WTC11 (cell line): ENCODE measurements at places on chromosomes 13 and 19. TPM values are rescaled to one million over a fixed set of nuclear protein-coding genes. Genes with fewer than 3 reads are reported as not detected.

TMPRSS9 gene
- 0.37 to 0.57 TPM (median 0.55 TPM) in 3 replicates for total RNA-seq

GFY gene
- total RNA-seq = 0.85 to 1.4 TPM (median 0.87 TPM) in 3 replicates

LGALS14 gene
- total RNA-seq = not detected in 3 replicates

SIGLEC8 gene
- not detected in 3 replicates for total RNA-seq

FFAR1 gene
- total RNA-seq = 0.07 TPM in 1 of 3 replicates, not detected in the others

SIAH3 gene
- 0.09 to 0.31 TPM (median 0.11 TPM) in 3 replicates for total RNA-seq

CBARP gene
- total RNA-seq = 21.9 to 23.6 TPM (median 23.4 TPM) in 3 replicates

IQCN gene
- 0.46 to 1.0 TPM (median 0.61 TPM) in 3 replicates for total RNA-seq

LIM2 gene
- not detected in 3 replicates for total RNA-seq

SELENOV gene
- total RNA-seq = 12.6 to 15.4 TPM (median 15.1 TPM) in 3 replicates

- H3K4me1 ChIP-seq = peaks cover 9% of the 10 kb centered on the region
- H3K27ac ChIP-seq = peak overlapping the region; percentile 61; the same call in 1 of the 2 replicates
- no peaks in the 10 kb centered on the region for H3K27me3 ChIP-seq
- peaks cover 31% of the 10 kb centered on the region for H3K36me3 ChIP-seq
Observed at GRCh38 chr13:113589251-113589960, 4.9 kb downstream of the TFDP1 start.

GRCh38 chr19:2212861-2213711, 23.0 kb downstream of the PLEKHJ1 start:
- H3K27me3 ChIP-seq = no peaks in the 10 kb centered on the region
- peaks cover 40% of the 10 kb centered on the region for H3K36me3 ChIP-seq
- no peaks in the 10 kb centered on the region for H3K4me1 ChIP-seq
- H3K4me3 ChIP-seq = no peak overlapping the region

- DNase-seq = no peak
- H3K27ac ChIP-seq = 0 out of 2 replicates have a peak overlapping the region, but pooled peaks have one; percentile 14
- H3K27me3 ChIP-seq = no peaks in the 10 kb centered on the region
- H3K4me3 ChIP-seq = no peak overlapping the region
- no peaks in the 10 kb centered on the region for H3K36me3 ChIP-seq
Observed at GRCh38 chr13:31947506-31947905, 84.1 kb upstream of the FRY start.

GRCh38 chr13:28273919-28274318, 135.6 kb downstream of the PAN3 start:
- no peaks in the 10 kb centered on the region for H3K4me1 ChIP-seq
- no peak for DNase-seq
- no peak overlapping the region for H3K4me3 ChIP-seq
- peaks cover 3% of the 10 kb centered on the region; the same call in 1 of the 2 replicates for H3K36me3 ChIP-seq

GRCh38 chr13:105925496-105925895, 610.0 kb downstream of the EFNB2 start:
- no peaks in the 10 kb centered on the region for H3K27me3 ChIP-seq
- peaks cover 4% of the 10 kb centered on the region for H3K4me1 ChIP-seq
- H3K36me3 ChIP-seq = no peaks in the 10 kb centered on the region
- no peak for DNase-seq
- no peak overlapping the region for H3K27ac ChIP-seq

GRCh38 chr13:53474878-53475277, 446.3 kb downstream of the OLFM4 start:
- H3K27me3 ChIP-seq = no peaks in the 10 kb centered on the region
- H3K27ac ChIP-seq = no peak overlapping the region
- H3K4me3 ChIP-seq = no peak overlapping the region
- no peaks in the 10 kb centered on the region for H3K36me3 ChIP-seq
- no peak for DNase-seq
- H3K4me1 ChIP-seq = no peaks in the 10 kb centered on the region

DNA sequence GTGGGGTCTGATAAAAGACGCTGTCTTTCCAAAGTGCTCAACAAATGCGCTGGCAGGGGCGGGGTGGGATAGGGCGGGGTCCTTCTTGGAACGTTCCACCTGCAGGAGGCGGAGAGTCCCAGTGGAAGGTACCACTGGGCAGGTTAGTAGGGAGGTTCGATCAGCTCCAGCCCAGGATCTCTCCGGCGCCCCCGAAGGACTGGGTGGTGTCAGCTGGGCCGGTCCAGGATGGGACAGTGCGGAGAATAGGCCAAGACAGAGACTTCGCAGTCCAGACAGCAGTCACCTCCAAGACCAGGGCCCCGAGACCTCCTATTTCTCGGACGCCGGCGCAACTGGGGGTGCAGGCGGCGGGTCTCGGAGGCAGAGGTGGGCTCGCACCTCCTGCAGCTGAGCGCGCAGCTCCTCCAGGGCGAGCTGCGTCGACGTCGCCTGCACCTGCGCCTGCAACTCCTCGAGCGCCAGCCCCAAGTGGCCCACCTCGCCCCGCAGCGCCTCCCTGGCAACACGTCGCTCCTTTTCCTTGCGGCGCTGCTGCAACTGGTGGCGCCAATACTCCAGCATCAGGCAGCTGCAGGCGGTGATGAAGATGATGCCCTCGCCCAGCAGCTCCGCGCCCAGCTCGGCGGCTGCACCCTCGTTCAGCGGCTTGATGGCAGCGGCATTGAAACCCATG, 21.6 kb downstream of the VASP start:
- H3K27me3 ChIP-seq = peaks cover 35% of the 10 kb centered on the region
- H3K4me1 ChIP-seq = peaks cover 18% of the 10 kb centered on the region
- H3K4me3 ChIP-seq = peak overlapping the region; percentile 84
- peak overlapping the region; percentile 84; the same call in 1 of the 2 replicates for H3K27ac ChIP-seq
- peak; percentile 91 for DNase-seq

- no peak overlapping the region for H3K27ac ChIP-seq
- no peaks in the 10 kb centered on the region for H3K4me1 ChIP-seq
- H3K27me3 ChIP-seq = no peaks in the 10 kb centered on the region
- H3K36me3 ChIP-seq = no peaks in the 10 kb centered on the region
Observed at GRCh38 chr13:92649140-92649813, 577.3 kb upstream of the GPC6 start.

DNA sequence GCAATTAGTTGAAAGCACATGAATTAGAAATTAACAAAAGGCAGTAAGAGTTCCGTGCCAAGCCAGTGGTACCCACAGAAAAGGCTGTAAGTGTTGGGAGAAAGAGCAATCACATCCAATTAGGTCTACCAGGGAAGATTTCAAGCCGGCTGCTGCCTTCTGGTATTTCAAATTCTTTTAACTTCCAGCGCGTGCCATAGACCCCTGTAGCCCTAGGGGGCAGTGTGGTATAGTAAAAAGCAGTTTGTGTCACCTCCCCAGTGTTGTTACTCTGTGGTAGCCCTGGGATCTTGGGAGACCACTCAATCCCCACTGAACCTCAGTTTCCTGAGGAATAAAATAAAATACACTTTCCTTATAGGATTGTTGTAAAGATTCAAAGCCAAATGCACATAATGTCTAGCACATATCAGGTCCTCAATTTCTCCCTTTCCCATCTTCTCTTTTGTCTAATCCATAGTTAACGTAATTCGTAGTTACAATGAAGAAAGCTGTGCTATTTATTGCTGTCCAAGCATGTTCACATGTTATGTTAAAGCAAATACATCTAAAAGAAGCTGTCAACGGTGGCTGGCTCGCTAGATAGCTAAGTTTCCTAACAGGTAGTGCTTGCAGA, 230.2 kb downstream of the TDRD3 start:
- no peak overlapping the region for H3K4me3 ChIP-seq
- H3K36me3 ChIP-seq = no peaks in the 10 kb centered on the region
- no peak overlapping the region for H3K27ac ChIP-seq
- DNase-seq = peak; percentile 75
- H3K4me1 ChIP-seq = peaks cover 21% of the 10 kb centered on the region
- H3K27me3 ChIP-seq = peaks cover 28% of the 10 kb centered on the region

GRCh38 chr13:29210676-29211075, 384.8 kb downstream of the SLC7A1 start:
- no peak overlapping the region for H3K27ac ChIP-seq
- no peak for DNase-seq
- no peaks in the 10 kb centered on the region; the same call in 1 of the 2 replicates for H3K36me3 ChIP-seq
- no peak overlapping the region for H3K4me3 ChIP-seq
- H3K27me3 ChIP-seq = 0 out of 2 replicates have a peak, but pooled peaks cover 2% of the 10 kb centered on the region

DNA sequence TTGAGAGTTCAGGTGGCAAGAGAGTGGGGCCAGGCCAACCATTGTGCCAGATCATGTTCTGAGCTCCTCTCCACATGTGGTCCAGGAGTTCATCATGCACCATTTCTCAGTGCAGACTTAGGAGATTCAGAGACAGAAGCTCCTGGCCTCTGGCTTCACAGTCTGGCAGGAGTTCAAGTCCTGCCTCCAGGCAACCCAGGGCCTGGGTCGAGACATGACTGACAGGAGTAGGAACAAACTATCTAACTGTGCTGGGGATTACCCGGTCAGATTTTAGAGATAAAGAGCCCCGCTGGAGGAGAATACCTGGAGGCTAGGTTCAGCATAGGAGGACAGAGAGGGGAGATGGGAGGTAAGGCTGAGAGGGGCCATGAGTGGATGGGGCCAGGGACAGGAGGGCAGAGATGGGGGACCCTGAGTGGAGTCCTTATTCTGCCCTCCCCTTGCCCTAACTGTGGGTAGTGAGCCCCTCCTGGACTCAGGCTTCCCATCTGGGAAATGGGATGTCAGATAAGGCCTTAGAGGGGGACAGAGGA, 906 bp upstream of the CYP4F11 start:
- H3K4me1 ChIP-seq = no peaks in the 10 kb centered on the region
- peaks cover 28% of the 10 kb centered on the region for H3K36me3 ChIP-seq

DNA sequence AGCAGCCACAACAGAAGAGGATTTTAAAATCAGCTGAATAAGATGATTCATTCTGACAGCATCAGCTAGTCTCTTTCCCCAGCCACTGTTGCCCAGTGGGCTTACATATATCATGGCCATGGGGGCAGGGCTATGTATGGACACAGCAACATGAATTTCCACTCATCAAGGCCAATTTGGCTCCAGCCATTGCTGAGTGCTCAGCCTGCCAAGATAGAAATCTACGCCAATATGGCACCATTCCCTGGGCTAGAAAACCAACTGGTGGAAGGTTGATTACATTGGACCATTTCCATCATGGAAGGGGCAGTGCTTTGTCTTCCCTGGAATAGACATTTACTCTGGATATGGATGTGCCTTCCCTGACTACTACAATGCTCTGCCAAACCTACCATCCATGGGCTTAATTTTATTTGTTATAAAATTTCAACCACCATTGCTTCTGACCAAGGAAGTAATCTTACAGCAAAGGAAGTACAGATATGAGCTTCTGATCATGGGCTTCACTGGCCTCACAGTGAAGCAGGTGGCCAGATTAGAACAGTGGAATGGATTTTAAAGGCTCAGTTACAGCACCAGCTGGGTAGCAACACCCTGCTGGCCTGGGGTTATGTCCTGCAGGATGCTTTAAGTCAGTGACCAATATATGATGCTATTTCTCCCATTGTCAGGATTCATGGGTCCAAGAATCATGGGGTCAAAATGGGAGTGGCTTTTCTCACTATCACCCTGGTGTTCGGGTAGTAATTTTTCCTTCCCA, 9.8 kb upstream of the ALOX5AP start:
- H3K4me3 ChIP-seq = no peak overlapping the region
- H3K36me3 ChIP-seq = no peaks in the 10 kb centered on the region
- no peaks in the 10 kb centered on the region for H3K4me1 ChIP-seq

GRCh38 chr13:110924639-110924934, 9.7 kb upstream of the ANKRD10 start:
- no peak for DNase-seq
- no peak overlapping the region for H3K27ac ChIP-seq
- peaks cover 28% of the 10 kb centered on the region for H3K4me1 ChIP-seq
- no peak overlapping the region for H3K4me3 ChIP-seq

- peaks cover 4% of the 10 kb centered on the region for H3K36me3 ChIP-seq
- no peak for DNase-seq
- peaks cover 19% of the 10 kb centered on the region for H3K4me1 ChIP-seq
- no peaks in the 10 kb centered on the region for H3K27me3 ChIP-seq
- no peak overlapping the region for H3K27ac ChIP-seq
Observed at GRCh38 chr13:98399756-98400155, 177.2 kb downstream of the STK24 start.

GRCh38 chr19:48400018-48400742, 6.7 kb downstream of the GRIN2D start:
- peak overlapping the region; percentile 73 for H3K4me3 ChIP-seq
- peak overlapping the region; percentile 100 for H3K27ac ChIP-seq
- peak; percentile 90 for DNase-seq
- 0 out of 2 replicates have a peak, but pooled peaks cover under 1% of the 10 kb centered on the region for H3K36me3 ChIP-seq
- H3K4me1 ChIP-seq = peaks cover 68% of the 10 kb centered on the region
- H3K27me3 ChIP-seq = peaks cover 30% of the 10 kb centered on the region

- peaks cover 25% of the 10 kb centered on the region for H3K27me3 ChIP-seq
- H3K36me3 ChIP-seq = peaks cover 16% of the 10 kb centered on the region
- H3K4me3 ChIP-seq = peak within 1 kb of the TSS; percentile 78
- peaks cover 7% of the 10 kb centered on the region for H3K4me1 ChIP-seq
- H3K27ac ChIP-seq = peak within 1 kb of the TSS; percentile 99
Observed at GRCh38 chr19:54463531-54464043, at the start of gene LENG9. Gene LENG9 (minus strand): TSS chr19:54463778. CDS start chr19:54463526, 252 bp downstream.

DNA sequence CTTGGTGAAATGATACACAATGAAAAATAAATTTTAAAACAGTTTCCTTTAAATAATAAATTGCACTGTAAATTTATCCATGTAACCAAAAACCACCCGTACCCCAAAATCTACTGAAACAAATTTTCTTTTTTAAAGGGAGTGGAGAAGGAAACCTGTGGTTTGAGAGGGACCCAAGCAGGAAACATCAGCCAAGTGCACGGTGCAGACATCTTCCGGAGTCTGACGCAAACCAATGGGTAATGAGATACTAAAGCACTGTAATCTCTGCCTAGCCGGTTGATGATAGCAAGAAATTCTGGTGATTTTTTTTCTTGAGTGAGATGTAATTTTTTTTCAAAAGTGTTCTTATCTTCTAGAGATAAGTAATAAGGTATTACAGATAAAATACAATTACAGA, 115.4 kb downstream of the ABCC4 start:
- DNase-seq = no peak
- H3K27ac ChIP-seq = no peak overlapping the region
- H3K27me3 ChIP-seq = no peaks in the 10 kb centered on the region
- no peaks in the 10 kb centered on the region for H3K36me3 ChIP-seq

DNA sequence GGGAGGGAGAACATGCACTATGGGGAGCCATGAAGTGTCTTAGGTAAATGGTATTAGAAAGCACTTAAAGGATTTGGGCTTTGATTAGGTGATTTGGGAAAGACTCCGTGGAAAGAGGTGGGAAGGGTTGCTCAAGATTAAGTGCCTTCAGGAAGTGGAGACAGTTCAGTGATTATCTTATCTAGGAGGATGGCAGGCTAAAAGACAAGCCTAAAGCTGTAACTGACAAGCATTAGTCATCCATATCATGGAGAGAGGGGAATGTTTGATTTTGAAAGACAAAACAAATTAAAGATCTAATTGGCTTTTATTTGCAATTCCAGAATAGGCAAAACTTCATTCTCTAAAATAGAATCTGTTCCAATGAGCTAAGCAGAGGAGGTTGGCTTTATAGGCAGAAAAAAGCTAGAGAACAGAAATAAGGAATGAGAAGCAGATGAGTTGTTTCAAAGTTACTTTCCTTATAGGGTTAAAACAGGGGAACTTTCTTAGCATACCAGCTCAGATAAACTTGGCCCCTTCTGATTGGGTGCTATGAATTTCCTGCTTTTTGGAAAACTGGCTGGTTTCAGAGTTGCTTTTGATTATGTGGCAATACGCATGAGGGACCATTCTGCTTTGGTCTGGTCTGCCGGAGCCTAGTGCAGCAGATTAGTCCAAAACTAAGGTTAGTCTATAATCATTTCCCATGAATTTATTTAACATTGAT, 1.8 kb upstream of the DIAPH3 start:
- peak overlapping the region; percentile 96 for H3K27ac ChIP-seq
- DNase-seq = no peak
- H3K4me1 ChIP-seq = peaks cover 34% of the 10 kb centered on the region
- no peaks in the 10 kb centered on the region for H3K27me3 ChIP-seq
